Prostate gland (tissue), 2 donors: ENCODE measurements at places on chromosomes 7 and 10.

- H3K27me3 ChIP-seq = no peaks in the 10 kb centered on the region
- DNase-seq = no peak
- H3K4me1 ChIP-seq = no peaks in the 10 kb centered on the region
- H3K36me3 ChIP-seq = no peaks in the 10 kb centered on the region
- no peak overlapping the region for H3K4me3 ChIP-seq
- H3K27ac ChIP-seq = no peak overlapping the region
Measured at GRCh38 chr7:75599244-75599781, 107.2 kb downstream of the SPDYE5 start.

DNA sequence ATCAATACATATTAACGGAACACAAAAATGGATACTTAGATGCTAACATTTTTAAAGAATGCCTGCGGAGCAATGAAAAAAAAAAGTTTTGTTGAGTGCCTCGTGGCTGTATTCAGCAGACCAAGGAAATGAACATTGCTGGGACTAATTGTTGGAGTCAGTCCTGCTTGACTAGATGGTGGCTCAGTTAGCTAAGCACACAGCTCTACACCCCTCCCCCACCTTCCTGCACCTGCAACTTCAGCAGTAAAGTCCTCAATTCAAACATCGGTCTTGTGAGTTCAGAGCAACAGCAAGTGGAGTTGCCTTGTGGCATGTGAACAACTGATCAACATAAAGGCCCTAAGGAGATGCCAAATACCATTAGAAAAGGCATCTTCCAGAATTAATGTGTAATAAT lies 326.0 kb upstream of the NPSR1 start:
- H3K27me3 ChIP-seq = no peaks in the 10 kb centered on the region
- no peak overlapping the region for H3K4me3 ChIP-seq
- H3K27ac ChIP-seq = no peak overlapping the region
- H3K36me3 ChIP-seq = no peaks in the 10 kb centered on the region

- no peaks in the 10 kb centered on the region for H3K36me3 ChIP-seq
- no peaks in the 10 kb centered on the region for H3K27me3 ChIP-seq
Measured at GRCh38 chr7:112449353-112449752, 907 bp upstream of the IFRD1 start.

DNA sequence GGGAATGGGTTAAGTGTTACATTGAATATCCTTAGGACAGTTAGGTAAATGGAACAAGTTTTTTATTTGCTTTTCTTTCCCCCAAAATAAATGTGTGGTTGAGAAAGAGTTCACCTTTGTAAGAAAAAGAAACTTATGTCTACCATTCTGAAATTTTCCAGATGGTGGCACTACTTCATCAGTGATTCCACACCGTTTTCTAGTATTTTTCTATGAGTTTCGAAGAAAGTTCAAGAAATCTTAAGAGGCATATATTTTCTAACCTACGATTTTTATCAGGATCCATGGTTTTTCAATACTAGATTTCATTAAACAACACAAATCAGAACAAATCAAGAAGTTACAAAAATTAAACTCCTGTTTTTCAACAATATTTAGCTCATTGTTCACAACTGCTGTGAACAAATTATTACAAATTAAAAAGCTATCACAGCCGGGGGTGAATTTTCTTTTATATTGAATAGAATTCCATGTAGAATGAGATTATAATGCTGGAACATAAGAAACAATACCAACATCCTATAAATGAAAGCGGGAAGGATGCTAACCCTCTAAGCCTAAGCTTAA lies 163.1 kb upstream of the NPVF start:
- no peaks in the 10 kb centered on the region for H3K36me3 ChIP-seq
- no peaks in the 10 kb centered on the region for H3K27me3 ChIP-seq
- DNase-seq = no peak
- H3K4me3 ChIP-seq = no peak overlapping the region

- H3K4me3 ChIP-seq = no peak overlapping the region
- no peak for DNase-seq
- no peaks in the 10 kb centered on the region for H3K4me1 ChIP-seq
- no peak overlapping the region for H3K27ac ChIP-seq
- no peaks in the 10 kb centered on the region for H3K27me3 ChIP-seq
Measured at GRCh38 chr10:70584909-70585544, 17.5 kb downstream of the PRF1 start.
